ENCODE measurements at places on chromosomes 5 and 9. TPM values are rescaled to one million over a fixed set of nuclear protein-coding genes. Genes with fewer than 3 reads are reported as not detected.

- no peaks in the 10 kb centered on the region for H3K4me1 ChIP-seq
- no peak overlapping the region for H3K4me3 ChIP-seq
- no peaks in the 10 kb centered on the region for H3K27me3 ChIP-seq
- H3K36me3 ChIP-seq, result no peaks in the 10 kb centered on the region
- DNase-seq, result no peak
These were observed 14.4 kb downstream of the SH3PXD2B start for GRCh38 chr5:172439785-172440477.

- no peak for DNase-seq
- no peak overlapping the region for H3K4me3 ChIP-seq
- H3K27me3 ChIP-seq, result peaks cover 97% of the 10 kb centered on the region
These were observed 12.0 kb upstream of the NEUROG1 start for GRCh38 chr5:135547590-135548254.

DNA sequence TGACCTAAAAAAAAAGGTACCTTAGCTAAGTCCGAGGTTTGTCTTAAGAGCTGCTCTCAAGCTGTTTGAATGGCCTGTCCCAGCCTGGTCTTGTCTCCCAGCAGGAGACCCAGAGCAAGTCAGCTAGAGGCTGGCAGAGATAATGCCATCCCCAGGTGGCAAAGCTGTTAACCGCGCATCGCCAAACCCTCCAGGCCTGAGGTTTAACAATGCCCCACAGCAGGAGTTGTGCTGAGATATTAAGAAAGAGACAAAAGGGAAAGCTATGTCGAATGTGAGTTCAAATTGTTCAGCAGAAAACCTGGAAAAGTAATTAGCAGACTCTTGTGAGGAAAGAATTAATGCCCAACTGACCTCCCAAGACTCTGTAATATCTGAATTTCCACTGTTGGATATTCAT lies 187.1 kb downstream of the FSTL4 start:
- no peak overlapping the region for H3K4me3 ChIP-seq
- H3K4me1 ChIP-seq, result peaks cover 48% of the 10 kb centered on the region
- H3K36me3 ChIP-seq, result no peaks in the 10 kb centered on the region
- peaks cover 33% of the 10 kb centered on the region for H3K27me3 ChIP-seq
- H3K27ac ChIP-seq, result no peak overlapping the region

GRCh38 chr5:126624534-126624933 lies 23.8 kb downstream of the PHAX start:
- H3K27me3 ChIP-seq, result no peaks in the 10 kb centered on the region
- peaks cover 6% of the 10 kb centered on the region for H3K4me1 ChIP-seq
- no peak overlapping the region for H3K4me3 ChIP-seq
- 0 out of 2 replicates have a peak overlapping the region, but pooled peaks have one; percentile 67 for H3K27ac ChIP-seq
- H3K36me3 ChIP-seq, result peaks cover 36% of the 10 kb centered on the region

GRCh38 chr9:121821326-121821725 lies 169.9 kb downstream of the DAB2IP start:
- no peak overlapping the region for H3K27ac ChIP-seq
- no peak overlapping the region for H3K4me3 ChIP-seq
- H3K4me1 ChIP-seq, result peaks cover 57% of the 10 kb centered on the region

DNA sequence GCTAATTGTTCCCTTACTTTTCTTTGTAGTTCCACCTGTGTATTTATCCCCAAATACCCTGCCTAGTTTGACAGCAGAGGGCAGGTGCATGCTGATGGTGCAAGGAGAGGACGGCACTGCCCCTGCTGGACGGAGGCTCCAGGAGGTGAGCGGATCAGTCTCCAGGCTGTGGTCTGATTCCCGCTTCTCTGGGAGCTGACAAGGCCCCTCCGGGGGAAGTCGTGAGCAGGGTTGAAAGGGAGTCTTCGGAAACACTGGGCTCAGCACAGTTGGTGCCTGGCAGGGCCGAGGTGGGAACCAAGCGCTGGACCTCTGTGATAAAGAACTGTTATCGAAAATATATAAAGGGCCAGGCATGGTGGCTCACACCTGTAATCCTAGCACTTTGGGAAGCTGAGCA lies 52.9 kb downstream of the RASGEF1C start:
- DNase-seq, result peak; percentile 47
- no peaks in the 10 kb centered on the region for H3K36me3 ChIP-seq
- H3K27ac ChIP-seq, result no peak overlapping the region
- no peaks in the 10 kb centered on the region for H3K4me1 ChIP-seq
- H3K27me3 ChIP-seq, result no peaks in the 10 kb centered on the region

DNA sequence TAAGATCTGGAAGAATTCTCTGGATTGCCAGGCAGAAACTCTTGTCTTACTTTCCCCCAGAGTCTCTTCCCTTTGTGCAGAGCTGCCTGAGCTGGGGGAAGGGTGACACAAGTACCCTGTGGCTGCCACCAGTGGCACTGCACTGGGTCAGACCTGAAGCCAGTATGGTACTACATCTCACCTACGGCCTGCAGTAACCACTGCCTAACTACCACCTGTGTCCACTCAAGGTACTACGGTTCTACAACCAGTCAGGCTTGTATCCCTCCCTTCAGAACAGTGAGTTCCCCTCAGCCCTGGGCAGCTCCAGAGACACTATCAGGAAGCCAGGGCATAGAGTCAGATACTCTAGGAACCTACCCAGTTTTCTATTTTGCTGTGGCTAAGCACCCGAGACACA lies 212.0 kb upstream of the POU5F2 start:
- no peaks in the 10 kb centered on the region for H3K36me3 ChIP-seq
- H3K27ac ChIP-seq, result no peak overlapping the region
- no peaks in the 10 kb centered on the region for H3K27me3 ChIP-seq
- no peak for DNase-seq

- H3K36me3 ChIP-seq, result peaks cover 2% of the 10 kb centered on the region
- H3K4me3 ChIP-seq, result no peak overlapping the region
- 0 out of 2 replicates have a peak overlapping the region, but pooled peaks have one; percentile 21 for H3K27ac ChIP-seq
- no peaks in the 10 kb centered on the region for H3K27me3 ChIP-seq
These were observed 30.6 kb upstream of the GARNL3 start for GRCh38 chr9:127233989-127234388.

DNA sequence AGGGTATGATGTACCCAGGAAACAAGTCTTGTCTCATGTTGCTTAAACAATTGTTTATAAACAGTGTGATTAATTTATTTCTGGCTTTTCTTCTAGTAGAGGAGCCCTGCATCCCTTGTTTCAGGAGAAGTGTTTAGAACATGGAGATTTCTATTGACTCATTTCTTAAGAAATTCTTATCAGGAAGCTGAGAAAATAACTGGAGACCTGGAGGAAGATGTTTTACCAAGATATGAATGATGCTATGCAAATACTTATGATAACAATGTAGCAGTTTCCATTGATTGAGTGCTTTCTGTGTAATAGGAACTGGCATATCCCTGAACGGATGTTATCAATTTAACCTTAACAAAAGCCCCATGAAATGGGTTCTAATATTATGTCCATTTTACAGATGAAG lies 108.6 kb downstream of the FBXO38 start:
- no peaks in the 10 kb centered on the region for H3K4me1 ChIP-seq
- no peaks in the 10 kb centered on the region for H3K36me3 ChIP-seq
- DNase-seq, result no peak
- H3K27me3 ChIP-seq, result peaks cover 21% of the 10 kb centered on the region

GRCh38 chr5:16378762-16379161 lies 86.8 kb downstream of the ZNF622 start:
- H3K27ac ChIP-seq, result no peak overlapping the region
- no peaks in the 10 kb centered on the region for H3K27me3 ChIP-seq
- DNase-seq, result no peak
- peaks cover 13% of the 10 kb centered on the region for H3K4me1 ChIP-seq

GRCh38 chr9:23636199-23636598 lies 189.8 kb downstream of the ELAVL2 start:
- DNase-seq, result no peak
- no peak overlapping the region for H3K4me3 ChIP-seq
- H3K27me3 ChIP-seq, result no peaks in the 10 kb centered on the region
- H3K4me1 ChIP-seq, result no peaks in the 10 kb centered on the region
- peaks cover 73% of the 10 kb centered on the region for H3K36me3 ChIP-seq

DNA sequence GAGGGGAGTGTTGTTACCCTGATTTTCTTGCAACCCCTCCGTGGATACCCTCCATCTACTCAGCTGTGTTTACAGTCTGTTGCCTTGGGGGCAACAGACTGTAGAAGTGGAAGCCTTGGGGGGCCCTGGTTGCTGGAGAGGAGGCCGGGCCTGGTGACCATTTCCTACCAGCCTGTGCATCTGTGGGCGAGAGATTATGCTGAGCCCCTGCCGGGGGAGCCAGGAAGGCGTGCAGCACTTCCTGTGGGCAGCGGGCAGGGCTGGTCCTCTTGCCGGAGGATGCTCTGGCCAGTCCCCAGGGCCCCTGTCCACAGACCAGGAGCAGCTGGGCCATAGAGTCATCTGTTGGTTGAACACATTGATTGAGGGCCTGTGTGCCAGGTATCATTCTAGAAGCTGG lies 11.1 kb downstream of the ERGIC1 start:
- peaks cover 31% of the 10 kb centered on the region for H3K4me1 ChIP-seq
- H3K36me3 ChIP-seq, result peaks cover 7% of the 10 kb centered on the region
- H3K27me3 ChIP-seq, result no peaks in the 10 kb centered on the region
- H3K4me3 ChIP-seq, result no peak overlapping the region
- no peak for DNase-seq
- H3K27ac ChIP-seq, result no peak overlapping the region

- no peak for DNase-seq
- H3K36me3 ChIP-seq, result peaks cover 7% of the 10 kb centered on the region
- H3K4me1 ChIP-seq, result peaks cover 5% of the 10 kb centered on the region
- no peaks in the 10 kb centered on the region for H3K27me3 ChIP-seq
- no peak overlapping the region for H3K4me3 ChIP-seq
These were observed 85.4 kb downstream of the GLIS3 start for GRCh38 chr9:4214486-4214885.

GRCh38 chr5:14142202-14142826 lies 828 bp upstream of the TRIO start:
- no peak for DNase-seq
- peaks cover 8% of the 10 kb centered on the region for H3K27me3 ChIP-seq
- H3K36me3 ChIP-seq, result no peaks in the 10 kb centered on the region
- peak overlapping the region; percentile 80 for H3K27ac ChIP-seq

- no peak overlapping the region for H3K4me3 ChIP-seq
- H3K36me3 ChIP-seq, result peaks cover 9% of the 10 kb centered on the region
- peaks cover 14% of the 10 kb centered on the region for H3K27me3 ChIP-seq
- DNase-seq, result no peak
These were observed 2.6 kb upstream of the SNX18 start for GRCh38 chr5:54514841-54515432.

GRCh38 chr9:96758845-96759673 lies 18.8 kb downstream of the ZNF510 start:
- no peak overlapping the region for H3K4me3 ChIP-seq
- H3K36me3 ChIP-seq, result peaks cover 99% of the 10 kb centered on the region
- H3K4me1 ChIP-seq, result no peaks in the 10 kb centered on the region
- DNase-seq, result no peak
- no peak overlapping the region for H3K27ac ChIP-seq

- H3K4me3 ChIP-seq, result no peak overlapping the region
- no peaks in the 10 kb centered on the region for H3K27me3 ChIP-seq
- no peak for DNase-seq
- H3K27ac ChIP-seq, result peak overlapping the region; percentile 11
- peaks cover 37% of the 10 kb centered on the region for H3K4me1 ChIP-seq
These were observed 21.8 kb downstream of the ENTREP1 start for GRCh38 chr9:69346596-69347390.

GRCh38 chr5:80170117-80170535 lies 85.7 kb downstream of the SERINC5 start:
- no peak overlapping the region for H3K4me3 ChIP-seq
- peaks cover 28% of the 10 kb centered on the region for H3K4me1 ChIP-seq
- no peaks in the 10 kb centered on the region for H3K27me3 ChIP-seq
- H3K27ac ChIP-seq, result peak overlapping the region; percentile 80
- peaks cover 70% of the 10 kb centered on the region for H3K36me3 ChIP-seq
- no peak for DNase-seq

- no peaks in the 10 kb centered on the region for H3K36me3 ChIP-seq
- H3K27ac ChIP-seq, result no peak overlapping the region
- no peak for DNase-seq
- no peak overlapping the region for H3K4me3 ChIP-seq
- peaks cover 4% of the 10 kb centered on the region for H3K4me1 ChIP-seq
- H3K27me3 ChIP-seq, result no peaks in the 10 kb centered on the region
These were observed 174.7 kb upstream of the CDH12 start for GRCh38 chr5:23027830-23028229.

- H3K4me3 ChIP-seq, result no peak overlapping the region
- H3K27ac ChIP-seq, result no peak overlapping the region
- H3K4me1 ChIP-seq, result peaks cover 13% of the 10 kb centered on the region
- peaks cover 20% of the 10 kb centered on the region for H3K36me3 ChIP-seq
- no peaks in the 10 kb centered on the region for H3K27me3 ChIP-seq
These were observed 138.3 kb downstream of the GPBP1 start for GRCh38 chr5:57311921-57312735.

DNA sequence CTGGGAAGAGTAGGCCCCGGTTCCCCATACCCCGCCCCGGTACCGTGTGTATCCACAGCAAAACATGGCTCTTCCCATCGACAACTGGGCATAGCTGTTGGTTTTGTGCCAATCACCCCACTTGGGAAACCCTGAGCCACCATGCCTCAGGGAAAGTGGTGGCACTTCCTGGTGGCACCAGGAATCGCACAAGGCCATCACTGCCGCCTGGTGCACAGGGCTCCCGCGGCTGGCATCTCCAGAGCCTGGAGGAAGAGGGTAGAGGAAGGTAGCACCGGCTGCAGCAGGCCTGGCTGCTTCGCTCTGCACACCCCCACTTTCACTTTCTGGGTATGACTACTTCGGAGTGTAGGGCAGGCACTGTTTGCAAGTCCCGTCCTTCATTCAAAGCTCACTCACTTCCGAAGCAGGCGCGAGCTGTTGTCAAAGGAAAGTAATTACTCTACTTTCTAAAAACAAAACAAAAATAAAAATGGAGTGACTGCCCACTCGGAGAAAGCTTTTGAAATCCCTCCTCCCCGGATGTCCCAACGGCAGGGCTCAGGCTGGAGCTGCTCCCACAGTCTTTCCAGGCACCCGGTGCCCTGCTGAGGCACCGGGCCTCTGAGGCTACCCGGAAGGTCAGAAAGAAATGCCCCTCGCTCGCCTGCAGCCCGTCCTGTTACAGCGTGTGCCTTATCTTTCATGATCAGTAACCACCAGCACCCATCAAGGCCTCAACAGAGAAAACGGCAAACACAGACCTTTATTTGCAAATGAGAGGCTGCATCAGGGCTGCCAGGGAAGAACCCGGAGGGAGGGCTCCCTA lies 2.0 kb downstream of the BRD3 start:
- H3K4me3 ChIP-seq, result peak overlapping the region; percentile 85
- H3K4me1 ChIP-seq, result peaks cover 34% of the 10 kb centered on the region
- peak overlapping the region; percentile 76 for H3K27ac ChIP-seq
- H3K27me3 ChIP-seq, result peaks cover 21% of the 10 kb centered on the region
- H3K36me3 ChIP-seq, result no peaks in the 10 kb centered on the region

- DNase-seq, result no peak
- H3K4me3 ChIP-seq, result no peak overlapping the region
- H3K27ac ChIP-seq, result no peak overlapping the region
These were observed 10.8 kb upstream of the TTC39B start for GRCh38 chr9:15317836-15318235.

Gene SLC6A3
- total RNA-seq, result 0.53 TPM

Gene EFCAB9
- not detected for total RNA-seq

Gene SDHA
- total RNA-seq, result 145 TPM

Gene LCN12
- 4.7 TPM for total RNA-seq

Gene PWWP2A
- 63.8 TPM for total RNA-seq

Gene ENTPD2
- total RNA-seq, result 8.3 TPM

Gene TLX3
- total RNA-seq, result 0.16 TPM

Gene HMMR
- 78.5 TPM for total RNA-seq

Gene KCNMB1
- total RNA-seq, result 0.21 TPM

Gene ADAMTS13
- total RNA-seq, result 15.9 TPM

Gene EDIL3
- total RNA-seq, result 48.3 TPM

Gene FKTN
- total RNA-seq, result 14.5 TPM

Gene CER1
- 4.1 TPM for total RNA-seq

Gene MARCOL
- not detected for total RNA-seq

Gene GRIN1
- 6.6 TPM for total RNA-seq

Gene KIF20A
- 66.9 TPM for total RNA-seq

Gene PRR7
- 13.1 TPM for total RNA-seq

Gene SYNPO
- total RNA-seq, result 2.1 TPM

Gene DNM1
- total RNA-seq, result 105 TPM

Gene PLEKHG4B
- total RNA-seq, result 51.4 TPM

Gene FCN2
- total RNA-seq, result not detected

All from WTC11 (cell line).